IPS DF 19.7 (cell line): ENCODE measurements at places on chromosomes 16 and 17.

GRCh38 chr16:15403392-15403995, 7.9 kb downstream of the MPV17L start:
- no peak for DNase-seq

GRCh38 chr17:5527601-5528250, 41.4 kb downstream of the MIS12 start:
- no peak for DNase-seq

GRCh38 chr17:47895347-47895855, 635 bp upstream of the SP2 start:
- DNase-seq = no peak

DNA sequence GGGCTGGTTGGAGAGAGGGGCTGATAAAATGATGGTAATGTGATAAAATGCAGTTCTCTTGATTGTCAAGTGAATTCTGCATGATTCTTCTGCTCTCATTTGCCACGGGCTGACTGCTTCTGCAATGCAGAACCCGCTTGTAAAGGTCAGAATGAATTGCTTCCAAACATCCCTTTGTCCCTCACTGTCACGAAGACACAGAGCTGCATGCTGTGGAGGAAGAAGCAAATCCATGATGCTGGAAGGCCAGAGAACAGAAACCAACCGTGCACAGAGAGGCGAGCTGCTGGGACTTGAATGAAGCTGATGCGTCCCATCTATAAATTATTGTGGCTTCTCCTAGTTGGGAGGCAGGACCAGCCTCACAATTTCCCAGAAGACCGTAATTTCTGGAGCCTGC, 171.6 kb downstream of the PRKCB start:
- no peak for DNase-seq

DNA sequence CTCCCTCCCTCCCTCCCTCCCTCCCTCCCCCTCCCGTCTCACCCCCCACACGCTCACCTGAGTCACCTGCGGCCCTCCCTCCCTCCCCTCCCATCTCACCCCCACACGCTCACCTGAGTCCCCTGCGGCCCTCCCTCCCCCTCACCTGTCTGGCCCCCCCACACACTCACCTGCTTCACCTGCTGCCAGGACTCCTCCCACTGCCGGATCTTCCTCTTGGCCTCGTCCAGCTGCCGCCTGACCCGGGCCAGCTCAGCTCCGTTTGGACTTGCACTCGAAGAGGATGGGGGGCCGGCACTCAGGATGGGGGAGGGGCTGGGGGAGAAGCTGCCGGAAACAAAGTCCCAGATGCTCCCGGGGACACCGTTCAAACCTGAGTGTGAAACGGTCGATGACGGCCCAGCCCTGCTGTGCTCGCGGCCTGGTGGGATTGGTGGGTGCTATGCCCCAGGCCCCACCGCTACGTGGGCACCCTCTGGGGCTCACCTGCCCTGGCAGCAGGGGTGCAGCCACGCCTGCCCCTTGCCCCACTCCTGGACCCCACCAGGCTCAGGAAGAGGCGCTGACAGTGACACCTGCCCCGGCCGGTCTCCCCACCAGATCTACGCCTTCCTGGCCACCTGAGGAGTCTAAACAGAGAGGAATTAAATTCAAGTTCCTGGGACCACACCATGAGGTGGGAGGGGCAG, 15.9 kb downstream of the GNPTG start:
- DNase-seq = no peak

DNA sequence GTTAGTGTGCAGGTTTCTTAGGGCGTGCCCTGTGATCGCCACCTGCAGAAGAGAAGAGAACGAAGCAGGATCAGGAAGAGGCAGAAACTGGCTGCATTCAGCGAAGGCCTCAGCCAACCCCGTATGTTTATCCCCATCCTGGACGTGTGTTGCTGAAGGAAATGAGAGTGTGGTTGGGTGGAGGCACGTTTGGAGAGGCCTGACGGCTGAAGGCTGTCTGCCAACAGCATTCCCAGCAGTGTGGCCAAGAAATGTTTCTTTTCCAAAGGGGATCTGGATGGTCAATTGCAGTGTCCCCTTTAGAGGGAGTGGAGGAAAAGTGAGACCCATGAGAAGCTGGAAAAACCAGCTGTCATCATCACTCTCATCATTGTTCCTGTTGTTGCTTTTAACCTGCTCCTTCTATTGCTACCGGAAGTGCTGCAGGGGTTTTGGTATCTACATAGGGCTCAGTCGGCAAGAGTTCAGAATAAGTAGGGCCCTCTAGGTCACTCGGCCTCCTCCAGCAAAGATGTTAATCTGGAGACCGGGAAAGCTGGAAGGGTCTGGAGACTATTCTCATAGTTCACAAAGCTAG, 46.5 kb upstream of the SLC47A1 start:
- no peak for DNase-seq

DNA sequence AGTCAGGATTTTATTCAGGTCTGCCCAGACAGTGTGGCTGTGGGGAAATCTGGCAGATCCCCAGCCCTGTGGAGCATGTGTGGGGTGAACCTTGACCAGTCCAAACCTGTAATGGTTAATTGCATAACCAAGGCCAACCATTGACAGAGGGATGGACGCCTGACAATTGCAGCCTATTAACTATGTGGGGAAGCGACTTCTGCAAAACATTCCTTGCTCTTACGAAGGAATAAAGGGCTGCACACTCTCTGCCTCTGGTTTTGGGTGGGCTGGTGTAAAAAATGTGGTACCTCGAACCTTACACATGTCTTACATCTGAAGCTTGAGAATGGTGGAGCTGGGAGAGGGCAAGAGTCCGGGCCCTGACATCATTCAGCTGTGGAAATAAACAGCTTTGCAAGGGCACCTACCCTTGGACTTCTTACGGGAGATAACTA, 35.8 kb downstream of the MAF start:
- no peak for DNase-seq

DNA sequence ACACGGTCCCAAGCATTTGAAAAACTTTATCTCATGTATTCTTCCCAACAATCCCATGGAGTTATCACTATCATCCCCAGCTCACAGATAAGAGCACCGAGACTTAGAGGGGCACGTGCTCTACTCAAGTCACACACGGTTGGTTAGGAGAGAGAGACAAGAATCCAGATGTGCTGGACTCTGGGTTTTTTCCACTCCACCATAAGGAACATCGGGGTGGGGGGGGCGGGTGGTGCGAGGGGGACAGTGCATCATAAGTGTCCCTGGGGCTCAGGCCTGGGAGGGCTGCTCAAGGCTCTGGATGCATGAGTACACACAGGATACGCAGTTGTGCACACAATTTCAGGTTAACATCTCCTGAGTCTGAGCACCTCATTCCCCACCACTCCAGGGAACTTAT, 7.4 kb downstream of the CDC42EP4 start:
- DNase-seq = no peak

GRCh38 chr17:42678951-42679491, 2.2 kb upstream of the PLEKHH3 start:
- DNase-seq = no peak

DNA sequence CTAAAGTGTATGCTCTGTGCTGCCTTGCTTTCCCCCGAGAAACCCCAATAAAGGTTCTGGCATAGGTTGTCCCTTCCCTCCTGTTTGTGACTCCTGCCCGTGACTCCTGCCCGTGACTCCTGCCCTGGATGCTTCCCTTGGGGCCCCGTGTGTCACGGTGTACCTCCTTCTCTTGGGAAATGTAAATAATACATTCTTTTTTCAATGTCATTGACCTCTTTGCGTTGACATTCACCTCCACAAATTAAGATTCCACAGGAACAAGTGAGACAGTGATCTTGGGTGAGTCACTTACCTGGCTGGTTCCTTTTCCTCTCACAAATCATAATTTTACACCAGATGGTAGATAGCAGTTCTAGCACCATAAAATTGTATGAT, 632 bp downstream of the CCL15 start:
- DNase-seq = no peak

GRCh38 chr16:57591870-57592485, 36.5 kb upstream of the ADGRG1 start:
- DNase-seq = no peak

GRCh38 chr17:4547118-4547906, 7.9 kb downstream of the MYBBP1A start:
- DNase-seq = no peak

DNA sequence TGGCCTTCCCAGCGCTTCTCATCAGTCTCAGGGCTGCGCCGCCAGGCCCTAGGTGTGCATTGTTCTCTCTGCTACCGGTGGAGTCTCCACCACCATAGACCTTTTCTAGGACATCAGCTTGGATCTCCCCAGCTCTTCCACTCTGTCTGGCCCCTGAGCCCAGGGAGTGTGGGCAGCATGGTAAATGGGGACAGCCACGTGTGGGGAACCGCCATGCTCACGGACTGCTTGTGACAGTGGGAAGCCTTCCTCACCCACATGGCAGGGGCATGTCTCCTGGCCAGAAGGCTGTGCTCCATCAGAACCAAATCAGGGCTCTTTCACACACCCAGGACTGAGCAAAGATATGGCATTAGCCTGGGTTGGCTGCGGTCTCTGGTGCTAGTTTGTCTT, 51.3 kb downstream of the TNFRSF13B start:
- DNase-seq = no peak

DNA sequence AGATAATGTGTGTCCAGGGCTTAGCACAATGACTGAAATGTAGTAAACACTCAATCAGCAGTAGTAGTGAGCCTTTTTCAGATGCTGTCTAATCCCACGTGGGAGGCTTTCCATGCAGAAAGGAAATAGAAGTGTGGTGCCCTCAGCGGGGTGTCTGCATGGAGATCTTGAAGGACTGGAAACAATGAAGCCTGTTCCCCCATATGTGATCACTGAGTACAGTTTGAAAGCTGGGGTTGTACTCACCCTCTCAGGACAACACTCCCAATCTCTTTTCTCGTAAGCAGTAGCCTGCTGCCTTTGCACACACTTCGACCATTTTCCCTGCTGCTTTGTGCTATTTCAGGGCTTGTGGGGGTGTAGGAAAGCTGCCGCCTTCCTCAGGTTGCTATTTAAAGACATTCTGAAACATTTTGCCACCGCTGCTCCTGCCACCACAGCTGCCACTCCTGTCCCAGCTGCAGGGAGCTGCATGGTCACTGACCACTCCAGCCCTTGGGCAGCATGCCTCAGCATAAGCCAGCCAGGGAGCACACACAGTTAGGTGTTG, 40.6 kb upstream of the HAS3 start:
- DNase-seq = no peak

- no peak for DNase-seq
Measured at GRCh38 chr17:68288804-68289203, 2.1 kb downstream of the SLC16A6 start.

GRCh38 chr16:49355933-49356665, 17.5 kb upstream of the C16orf78 start:
- no peak for DNase-seq

- no peak for DNase-seq
Measured at GRCh38 chr17:74623693-74624093, at the start of gene CD300E. TSS of gene CD300E (minus strand) at chr17:74623738. CDS start at chr17:74623621, 117 bp downstream.

DNA sequence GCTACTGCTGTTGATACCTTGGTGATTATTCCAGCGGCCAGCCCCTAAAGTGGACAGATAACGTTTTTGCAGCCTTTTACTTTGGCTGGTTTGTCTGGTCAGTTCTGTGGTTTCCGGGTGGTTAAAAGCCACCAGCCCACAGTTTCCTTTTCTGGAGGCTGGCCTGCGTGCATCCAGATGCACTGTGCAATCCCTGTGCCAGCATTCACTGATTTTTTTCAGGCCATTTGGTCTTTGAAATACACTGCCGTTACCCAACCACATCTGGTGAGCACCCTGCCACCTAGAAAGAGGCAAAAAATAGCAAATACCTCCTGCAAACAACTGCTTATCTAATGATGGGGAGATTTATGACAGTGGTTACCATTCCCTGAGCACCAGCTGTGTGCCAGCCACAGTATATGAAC, 797 bp downstream of the NUDT7 start:
- DNase-seq = no peak

GRCh38 chr17:7656958-7657609, 6.4 kb downstream of the ATP1B2 start:
- DNase-seq = peak; percentile 93

- DNase-seq = no peak
Measured at GRCh38 chr17:45101883-45102811, 30.2 kb downstream of the PLCD3 start.

DNA sequence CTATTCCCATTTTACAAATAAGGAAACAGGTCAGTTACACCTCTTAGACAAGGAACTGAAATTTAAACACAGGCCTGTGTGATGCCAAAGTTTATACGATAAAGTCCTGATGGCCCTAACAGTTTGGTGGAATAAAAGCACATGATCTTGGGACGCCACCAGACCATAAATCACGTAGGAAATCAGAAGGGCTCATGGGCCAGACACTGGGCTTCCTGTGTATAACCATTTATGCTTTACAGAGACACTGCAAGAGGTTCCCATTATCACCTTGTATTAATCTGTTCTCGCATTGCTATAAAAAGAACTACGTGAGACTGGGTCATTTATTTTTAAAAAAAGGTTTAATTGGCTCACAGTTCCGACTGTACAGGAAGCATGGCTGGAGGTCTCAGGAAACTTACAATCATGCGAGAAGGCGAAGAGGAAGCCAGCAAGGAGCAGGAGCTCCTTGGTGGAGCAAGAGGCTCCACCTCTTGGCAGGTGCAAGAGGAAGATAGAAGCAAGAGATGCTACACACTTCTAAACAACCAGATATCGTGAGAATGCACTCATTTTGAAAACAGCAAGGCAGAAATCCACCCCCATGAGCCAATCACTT, 124.0 kb upstream of the MON1B start:
- DNase-seq = no peak

GRCh38 chr17:29050176-29050575, 7.2 kb downstream of the PIPOX start:
- DNase-seq = no peak

DNA sequence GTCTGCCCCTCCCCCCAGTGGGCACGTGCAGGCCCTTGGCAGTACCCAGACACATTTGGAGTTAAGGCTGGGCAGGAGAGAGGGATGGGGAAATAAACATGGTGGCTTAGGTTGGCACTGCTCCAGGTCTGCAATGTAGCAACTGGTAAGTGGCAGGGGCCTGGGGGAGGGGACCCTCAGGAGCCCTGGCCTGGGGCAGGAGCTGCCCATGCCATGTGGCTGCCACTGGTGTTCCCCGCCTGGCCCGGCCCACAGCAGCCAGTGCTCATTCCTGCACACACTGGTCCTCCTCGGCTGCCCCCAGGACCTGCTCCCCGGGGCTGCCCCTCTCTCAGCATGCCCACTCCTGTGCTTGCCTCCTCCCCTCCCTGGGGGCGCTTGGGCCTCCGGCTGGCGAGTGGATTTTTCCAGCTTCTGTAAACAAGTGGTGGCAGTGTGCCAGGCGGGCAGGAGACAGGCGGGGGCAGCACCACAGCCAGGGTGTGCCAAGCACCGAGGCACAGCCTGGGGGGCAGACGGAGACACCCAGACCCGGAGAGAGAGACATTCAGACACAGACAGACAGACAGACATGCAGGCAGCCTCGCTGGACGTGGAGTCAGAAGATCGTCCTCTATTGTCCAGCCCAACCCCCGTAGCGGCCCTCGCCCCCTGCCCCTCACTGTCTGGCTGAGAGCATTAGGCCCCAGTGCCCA, 9.4 kb downstream of the THRA start:
- no peak for DNase-seq

DNA sequence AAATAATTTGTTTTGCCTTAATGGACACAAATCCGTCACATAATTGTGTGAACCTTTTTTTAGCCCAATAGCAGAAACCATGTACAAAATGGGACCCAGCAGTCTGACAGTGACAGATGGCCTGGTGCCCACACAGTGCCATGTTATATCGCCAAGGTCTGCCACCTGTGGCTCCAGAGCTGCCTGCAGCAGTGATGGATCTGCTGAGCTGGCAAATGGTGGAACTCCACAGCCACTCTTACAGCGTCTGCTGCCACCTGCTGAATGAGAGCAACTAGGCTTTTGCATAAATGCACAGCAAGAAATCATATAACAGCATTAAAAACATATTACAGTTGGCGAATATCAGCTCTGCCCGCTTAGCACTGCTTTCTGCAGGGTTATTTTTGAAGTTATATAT, 59.4 kb downstream of the NUP93 start:
- no peak for DNase-seq
